MG63 (cell line): ENCODE measurements at places on chromosomes 16 and 17. TPM values are rescaled to one million over a fixed set of nuclear protein-coding genes. Genes with fewer than 3 reads are reported as not detected.

Gene AIPL1
- not detected in 2 replicates for total RNA-seq

DNA sequence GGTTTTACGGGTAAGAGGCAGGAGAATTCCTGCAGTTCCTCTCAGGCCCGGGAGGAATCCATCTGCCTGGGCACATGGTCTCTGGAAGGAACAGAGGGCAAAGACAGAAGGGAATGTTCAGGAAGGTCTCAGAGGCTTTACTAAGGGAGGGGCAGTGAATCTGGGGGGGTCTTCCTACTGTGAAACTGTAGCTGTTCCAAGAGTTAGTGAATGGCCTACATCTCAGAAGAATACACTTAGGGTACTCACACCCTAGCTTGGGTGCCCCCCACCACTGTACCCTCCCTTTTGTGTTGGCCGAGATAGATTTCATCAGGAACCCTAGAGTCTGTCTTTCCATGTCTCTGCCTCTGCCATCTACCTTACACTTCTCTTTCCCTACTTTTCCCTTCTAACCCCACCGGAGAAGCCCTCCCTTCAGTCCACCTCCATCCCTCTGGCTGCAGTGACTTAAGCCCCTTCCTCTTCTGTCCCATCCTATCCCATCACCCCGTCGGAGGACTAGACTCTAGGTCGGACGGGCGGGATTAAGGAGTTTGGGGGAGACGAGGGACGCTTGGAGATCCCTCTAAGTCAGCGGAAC, 316 bp downstream of the DLG4 start:
- no peak for DNase-seq

DNA sequence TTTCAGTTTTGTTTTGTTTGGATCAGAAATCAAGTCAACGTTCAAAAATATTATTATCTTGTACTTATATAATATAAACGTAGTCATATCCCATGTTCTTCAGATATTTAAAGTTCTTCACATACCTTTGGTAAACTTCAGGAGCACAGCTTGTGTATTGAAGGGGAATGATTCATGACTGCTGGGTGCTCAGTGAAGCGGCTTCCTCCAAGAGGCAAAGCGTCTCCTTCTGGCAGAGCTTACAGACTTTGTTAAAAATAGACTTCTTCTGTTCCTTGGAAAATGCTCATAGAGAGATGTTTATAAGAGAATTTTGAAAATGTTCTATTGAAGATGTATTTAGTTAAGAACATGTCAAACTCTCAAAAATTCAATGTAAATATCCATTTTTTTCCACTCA, 155.6 kb upstream of the CNTNAP4 start:
- DNase-seq: no peak

- no peak for DNase-seq
These were observed 6.0 kb downstream of the CA4 start for GRCh38 chr17:60155815-60156214.

- DNase-seq: no peak
These were observed 29.9 kb downstream of the CFAP20 start for GRCh38 chr16:58099097-58099955.
